Caudate nucleus (tissue), 63 donors: ENCODE measurements at places on chromosomes 6 and 20.

DNA sequence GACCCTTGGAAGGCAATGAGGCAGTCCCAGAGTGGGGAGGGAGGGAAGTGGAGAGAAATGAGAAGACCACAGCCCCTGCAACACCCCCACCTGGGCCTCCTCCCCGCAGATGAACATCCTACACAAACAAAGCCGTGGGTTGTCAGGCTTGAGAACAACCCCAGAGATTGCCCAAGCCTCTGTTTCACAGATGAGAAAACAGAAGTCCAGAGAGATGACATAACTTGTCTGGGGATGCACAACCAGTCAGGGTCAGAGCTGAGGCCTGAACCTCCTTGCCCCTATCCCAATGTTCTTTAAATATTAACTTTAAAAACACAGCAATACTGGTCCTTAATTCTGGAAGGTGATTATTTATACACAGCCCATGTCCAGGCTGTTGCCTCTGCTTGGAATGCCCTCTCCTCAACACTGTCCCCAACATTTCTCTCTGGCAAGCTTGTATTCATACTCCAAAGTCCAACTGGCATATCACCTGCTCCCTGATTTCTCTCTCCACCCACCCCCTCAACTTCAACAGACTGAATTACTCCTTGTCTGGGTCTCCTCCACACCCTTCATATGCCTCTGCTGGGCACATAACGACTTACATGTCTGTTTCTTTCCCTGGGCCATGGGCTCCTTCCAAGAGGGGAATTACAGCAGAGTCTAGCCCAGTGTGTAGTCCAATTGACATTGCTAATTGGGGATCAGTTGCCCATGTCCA lies 135.5 kb upstream of the LRFN2 start:
- no peak for DNase-seq

DNA sequence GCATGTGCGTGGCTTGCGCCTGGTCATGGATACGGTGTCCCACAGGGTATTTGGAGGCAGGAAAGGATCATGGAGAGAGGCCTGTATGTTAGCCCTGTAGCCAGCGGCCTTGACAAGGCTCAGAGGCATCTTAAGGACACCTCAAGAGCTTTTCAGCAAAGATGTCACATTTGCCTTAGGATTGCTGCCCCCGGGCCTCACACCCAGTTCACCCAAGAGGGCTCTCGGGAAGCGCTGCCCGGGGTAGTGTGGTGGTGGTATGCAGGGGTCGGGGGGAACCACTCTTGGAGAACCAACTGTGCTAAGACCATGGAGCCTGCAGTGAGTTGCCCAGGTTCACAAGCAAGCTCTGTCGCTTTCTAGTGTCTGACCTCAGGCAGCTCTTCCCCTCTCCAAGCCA lies 36.9 kb upstream of the VSTM2L start:
- no peak for DNase-seq

DNA sequence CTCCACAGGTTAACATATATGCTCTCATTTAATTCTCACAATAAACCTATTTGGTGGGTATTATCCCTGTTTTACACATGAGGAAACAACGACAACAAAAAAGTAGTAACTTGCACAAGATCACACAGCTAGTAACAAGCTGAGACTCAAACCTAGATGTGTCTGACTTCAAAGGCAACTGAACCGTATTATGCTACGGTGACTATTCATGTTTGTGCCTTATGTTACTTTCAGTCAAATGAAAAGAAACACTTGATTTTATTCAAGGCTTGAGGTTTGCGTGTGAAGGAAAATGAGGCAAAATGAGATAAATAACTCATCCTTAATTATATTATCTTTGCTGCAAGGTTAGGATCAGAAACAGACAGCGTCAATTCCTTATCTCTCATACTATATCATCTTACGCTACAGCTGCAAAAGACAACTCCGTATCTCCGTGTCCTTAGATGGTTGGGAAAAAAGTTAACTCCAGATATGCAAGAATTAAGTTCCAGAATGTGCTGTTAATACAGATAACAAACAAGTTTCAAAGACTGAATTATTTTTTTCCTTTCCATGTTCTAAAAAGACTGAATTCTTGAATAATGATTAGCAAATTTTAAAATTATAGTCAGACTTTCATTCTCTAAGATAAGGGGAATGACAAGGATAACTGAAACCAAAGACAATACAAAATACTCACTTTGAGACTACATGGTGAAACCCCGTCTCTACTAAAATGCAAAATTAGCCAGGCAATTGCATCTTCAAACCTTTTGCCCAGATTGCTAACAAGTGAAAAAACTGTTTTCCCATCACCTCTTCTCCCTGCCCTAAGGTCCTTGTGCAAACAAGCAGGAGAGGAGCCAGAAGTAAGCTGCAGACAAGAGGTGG lies 27.8 kb downstream of the STAU1 start:
- no peak for DNase-seq

DNA sequence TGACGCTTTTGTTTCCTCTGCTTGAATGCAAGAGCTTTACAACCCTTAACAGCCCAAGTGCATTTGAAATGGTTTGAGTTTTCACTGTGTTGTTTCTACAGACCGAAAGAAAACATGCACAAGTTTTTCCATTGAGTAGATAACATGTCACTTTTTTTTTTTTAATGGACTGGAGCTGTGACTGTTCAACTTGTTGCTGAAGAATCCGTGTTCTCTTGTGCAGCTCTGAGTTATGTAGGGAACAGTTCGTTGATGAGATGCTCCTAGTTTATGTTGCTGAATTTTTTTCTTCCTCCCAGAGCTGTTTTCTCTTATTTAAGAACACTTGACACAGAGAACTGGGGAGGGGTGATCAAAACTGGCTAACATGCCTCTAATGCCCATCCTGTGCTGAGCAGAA lies 89.3 kb downstream of the DTD1 start:
- no peak for DNase-seq
